GM13976 (cell line): ENCODE measurements at places on chromosomes 7 and 10.

- DNase-seq: no peak
Observed at GRCh38 chr7:121541457-121541856, 145.3 kb upstream of the FAM3C start.

- DNase-seq: no peak
Observed at GRCh38 chr10:22253580-22253882, 35.7 kb upstream of the EBLN1 start.

DNA sequence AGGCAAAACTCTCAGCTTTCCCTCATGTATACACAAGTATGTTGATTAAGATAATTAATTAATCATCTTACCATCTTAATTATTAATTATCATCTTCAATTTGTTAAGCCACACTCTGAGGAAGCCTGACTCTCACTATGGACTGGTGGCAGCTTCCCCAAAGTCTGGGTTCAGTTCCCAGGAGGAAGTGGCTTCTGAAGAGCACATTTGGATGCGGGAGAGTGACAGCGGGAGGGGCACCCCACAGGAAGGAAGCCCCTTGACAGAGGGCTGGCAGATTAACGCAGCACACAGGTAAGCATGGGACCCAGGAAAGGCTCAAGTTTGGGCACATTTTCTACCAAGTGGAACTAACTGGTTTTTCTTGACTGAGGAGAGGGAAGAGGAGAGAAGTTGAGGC is 13.4 kb upstream of the SLIT1 start:
- DNase-seq: no peak

DNA sequence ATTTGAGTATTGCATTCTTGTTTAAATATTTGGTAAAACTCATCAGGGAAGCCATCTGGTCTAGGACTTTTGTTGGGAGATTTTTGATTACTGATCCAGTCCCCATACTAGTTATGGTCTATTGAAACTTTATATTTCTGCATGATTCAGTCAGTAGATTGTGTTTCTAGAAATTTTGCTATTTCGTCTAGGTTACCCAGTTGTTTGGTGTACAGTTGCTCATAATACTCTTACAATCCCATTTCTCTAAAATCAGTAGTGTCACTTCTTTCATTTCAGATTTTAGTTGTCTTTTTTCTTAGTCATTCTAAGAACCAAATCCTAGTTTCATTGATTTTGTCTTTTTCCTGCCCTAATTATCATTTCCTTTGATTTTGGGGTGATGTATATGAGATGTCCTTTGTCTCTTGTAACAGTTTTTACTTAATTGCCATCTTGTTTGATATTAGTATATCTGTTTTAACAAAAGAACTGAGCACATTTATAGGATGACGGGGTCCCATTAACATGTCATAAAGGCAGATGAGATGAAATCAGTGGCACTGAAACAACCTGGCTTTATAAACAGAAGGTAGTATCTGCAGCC is 7.9 kb downstream of the MALSU1 start:
- no peak for DNase-seq

- DNase-seq: no peak
Observed at GRCh38 chr10:43160921-43161255, 22.6 kb downstream of the CSGALNACT2 start.

- DNase-seq: no peak
Observed at GRCh38 chr7:117837841-117838240, 35.4 kb downstream of the CTTNBP2 start.

- DNase-seq: no peak
Observed at GRCh38 chr7:51160411-51160810, 156.2 kb downstream of the COBL start.

- DNase-seq: no peak
Observed at GRCh38 chr7:129278688-129279087, 53.9 kb downstream of the AHCYL2 start.

GRCh38 chr7:102064361-102065025 is 222.2 kb upstream of the SH2B2 start:
- no peak for DNase-seq

GRCh38 chr10:53893061-53893460 is 908.0 kb downstream of the PCDH15 start:
- no peak for DNase-seq

GRCh38 chr7:41679566-41679965 is 23.3 kb downstream of the INHBA start:
- DNase-seq: no peak

DNA sequence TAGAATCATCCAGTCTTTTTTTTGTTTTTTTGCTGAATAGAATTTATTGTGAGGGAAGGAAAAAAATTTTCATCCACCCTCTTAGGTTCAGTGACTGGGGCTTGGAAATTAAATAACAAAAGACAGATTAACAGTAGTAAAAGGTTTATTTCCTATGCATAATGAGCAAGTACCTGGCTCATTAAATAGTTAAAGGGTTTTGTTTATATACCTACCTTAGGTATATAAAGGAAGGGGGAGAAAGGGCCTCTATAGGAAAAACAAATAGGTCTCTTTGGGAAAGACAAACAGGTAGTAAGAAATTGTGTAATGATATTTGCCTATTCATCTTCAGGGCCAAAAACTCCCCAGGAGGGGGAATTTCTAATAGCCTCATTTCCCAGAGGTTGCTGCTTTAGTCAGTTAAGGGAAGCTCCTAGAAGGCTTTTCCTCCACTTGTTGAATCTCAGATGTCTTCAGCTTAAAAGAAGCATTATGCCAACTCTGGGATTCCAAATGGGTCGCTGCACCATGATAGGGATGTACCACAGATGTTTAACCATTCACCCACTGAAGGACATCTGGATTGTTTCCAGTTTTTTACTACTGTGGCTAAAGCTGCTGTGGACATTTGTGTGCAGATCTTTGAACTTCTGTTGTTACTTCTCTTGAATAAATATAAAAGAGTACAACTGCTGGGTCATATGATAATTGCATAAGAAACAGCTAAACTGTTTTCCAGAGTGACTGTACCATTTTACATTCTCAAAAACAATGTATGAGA is 11.3 kb downstream of the ACADSB start:
- no peak for DNase-seq

DNA sequence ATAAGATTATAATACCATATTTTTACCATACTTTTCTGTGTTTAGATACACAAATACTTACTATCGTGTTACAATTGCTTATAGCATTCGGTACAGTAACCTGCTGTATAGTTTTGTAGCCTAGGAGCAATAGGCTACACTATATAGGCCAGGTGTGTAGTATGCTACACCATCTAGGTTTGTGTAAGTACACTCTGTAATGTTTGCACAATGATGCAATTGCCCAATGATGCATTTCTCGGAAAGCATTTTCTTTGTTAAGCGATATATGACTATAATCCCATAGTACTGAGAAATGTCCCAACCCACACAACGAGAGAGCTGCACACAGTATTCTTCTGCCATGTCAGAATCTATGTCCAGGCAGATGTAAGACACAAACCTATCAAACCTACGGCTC is 160.0 kb downstream of the NEBL start:
- no peak for DNase-seq

DNA sequence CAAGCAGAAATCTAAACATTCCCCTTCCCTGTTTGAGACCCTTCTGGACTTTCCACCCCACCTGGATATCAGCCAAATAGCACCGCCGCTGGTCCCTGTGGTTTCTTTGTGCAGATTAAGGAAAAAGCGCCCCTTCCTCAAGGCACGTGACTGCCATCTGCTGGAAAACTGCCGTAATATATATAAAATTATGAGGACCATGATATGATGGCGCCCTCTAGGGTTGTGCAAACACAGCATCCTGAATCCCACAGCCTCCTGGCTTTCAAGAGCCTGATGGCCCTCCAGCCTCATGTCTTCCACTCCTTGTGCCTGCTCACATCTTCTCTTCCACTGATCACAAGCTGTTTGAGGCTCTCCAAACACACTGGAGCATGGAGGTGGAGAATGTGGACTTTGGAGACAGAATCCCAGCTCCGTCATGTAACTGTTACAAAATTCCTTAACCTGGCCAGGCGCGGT is 121.3 kb downstream of the MYL10 start:
- peak; percentile 54 for DNase-seq

GRCh38 chr10:26770069-26770468 is 72.6 kb downstream of the PDSS1 start:
- no peak for DNase-seq

- peak; percentile 73 for DNase-seq
Observed at GRCh38 chr10:114388275-114388674, 16.0 kb downstream of the AFAP1L2 start.

GRCh38 chr10:117662126-117662525 is 119.6 kb downstream of the EMX2 start:
- no peak for DNase-seq

- DNase-seq: no peak
Observed at GRCh38 chr7:69908454-69908853, 310.2 kb downstream of the AUTS2 start.

GRCh38 chr10:31773749-31774298 is 154.8 kb downstream of the ARHGAP12 start:
- DNase-seq: no peak

GRCh38 chr10:114987995-114988394 is 50.0 kb downstream of the TRUB1 start:
- no peak for DNase-seq

- no peak for DNase-seq
Observed at GRCh38 chr7:158759749-158760444, 55.3 kb upstream of the NCAPG2 start.

GRCh38 chr10:115826396-115826795 is 446.6 kb downstream of the GFRA1 start:
- no peak for DNase-seq

GRCh38 chr10:79127151-79127961 is 58.6 kb downstream of the ZMIZ1 start:
- DNase-seq: no peak

DNA sequence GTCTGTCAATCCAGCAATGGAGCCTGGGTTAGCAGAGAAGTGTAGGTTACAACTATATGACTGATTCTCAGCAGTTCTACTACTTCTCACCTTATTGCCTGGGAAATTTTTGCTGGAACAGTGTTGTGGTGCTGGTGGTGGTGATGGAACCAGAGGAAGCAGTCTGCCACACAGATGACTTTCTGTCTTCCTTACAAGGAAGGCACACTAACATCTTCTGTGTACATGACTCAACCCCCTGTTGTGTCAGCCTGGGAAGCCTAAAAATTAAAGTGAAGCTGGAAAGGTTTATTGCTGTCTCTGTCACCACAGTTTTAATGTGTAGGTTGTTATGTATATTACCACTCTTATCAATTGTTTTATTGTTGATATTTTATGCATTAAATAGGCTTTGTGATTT is 40.3 kb downstream of the ANKRD7 start:
- DNase-seq: no peak

- DNase-seq: no peak
Observed at GRCh38 chr7:41886901-41887311, 184.0 kb upstream of the INHBA start.

DNA sequence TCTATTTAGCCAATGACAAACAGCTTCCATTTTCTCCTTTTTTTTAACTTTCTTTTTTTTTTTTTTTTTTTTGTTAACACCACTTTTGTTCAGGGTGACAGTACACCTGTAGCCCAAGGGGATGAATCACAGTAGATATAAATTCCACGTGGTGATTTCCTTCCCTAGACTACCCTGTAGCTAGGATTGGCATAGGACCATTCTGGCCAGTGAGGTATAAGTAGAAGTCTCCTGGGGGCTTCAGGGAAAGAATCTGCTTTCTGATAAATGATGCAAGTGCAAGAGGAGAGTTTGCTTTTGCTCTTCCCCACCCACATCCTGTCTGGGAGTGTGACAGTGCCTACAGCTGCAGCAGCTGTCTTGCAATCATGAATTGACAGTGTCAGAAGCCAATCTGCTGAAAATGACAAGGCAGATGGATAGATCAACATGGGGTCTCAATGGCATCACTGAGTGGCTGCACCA is 63.2 kb upstream of the TOMM7 start:
- peak; percentile 71 for DNase-seq

GRCh38 chr10:111116762-111117445 is 40.1 kb downstream of the ADRA2A start:
- no peak for DNase-seq

- no peak for DNase-seq
Observed at GRCh38 chr10:35838054-35838453, 196.0 kb upstream of the FZD8 start.

DNA sequence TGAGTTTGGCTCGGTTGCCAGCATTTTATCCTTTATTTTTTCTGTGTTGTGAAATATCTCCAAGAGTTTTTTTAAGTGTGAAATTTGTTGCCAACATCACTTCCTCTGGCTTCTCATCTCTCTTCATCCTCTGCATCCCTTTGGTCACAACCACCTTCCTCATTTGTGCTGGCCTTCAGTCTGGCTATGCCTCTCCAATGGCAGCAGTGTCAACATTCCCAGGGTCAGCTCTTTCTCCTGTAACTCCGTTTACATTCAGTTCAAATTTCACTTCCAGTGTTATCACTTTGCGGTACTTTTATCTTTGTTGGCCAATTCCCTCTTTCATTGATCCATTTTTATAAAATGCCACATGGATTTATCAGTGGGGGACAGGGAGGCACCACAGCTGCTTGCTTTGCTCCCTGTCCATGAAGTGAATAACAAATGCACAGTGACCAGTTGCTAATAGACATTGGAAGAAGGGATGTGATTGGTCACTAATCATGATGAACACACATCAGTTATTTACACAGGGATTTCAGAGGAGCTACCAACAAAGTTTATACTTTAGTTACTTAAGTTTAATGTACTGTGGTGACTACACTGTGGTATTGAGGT is 311.4 kb upstream of the LRGUK start:
- DNase-seq: no peak

DNA sequence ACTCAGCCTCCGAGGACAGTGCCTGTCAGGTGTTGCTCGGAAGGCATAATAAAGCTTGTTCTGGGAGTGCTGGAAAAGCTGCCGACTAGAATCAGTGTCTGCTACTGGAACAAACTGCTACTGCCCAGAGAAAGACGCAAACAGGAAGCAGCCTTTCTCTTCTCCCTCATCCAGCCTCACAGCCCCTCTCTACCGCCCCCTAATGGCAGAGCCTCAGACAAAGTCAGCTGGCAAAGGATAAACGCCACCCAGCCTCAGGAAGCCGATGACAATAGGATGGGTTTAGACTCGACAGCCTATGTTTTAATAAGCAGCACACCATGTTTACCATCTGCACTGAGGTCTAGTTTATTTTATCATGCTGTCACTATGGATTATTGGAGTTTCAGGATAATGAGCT is 169.5 kb upstream of the LYZL1 start:
- no peak for DNase-seq

DNA sequence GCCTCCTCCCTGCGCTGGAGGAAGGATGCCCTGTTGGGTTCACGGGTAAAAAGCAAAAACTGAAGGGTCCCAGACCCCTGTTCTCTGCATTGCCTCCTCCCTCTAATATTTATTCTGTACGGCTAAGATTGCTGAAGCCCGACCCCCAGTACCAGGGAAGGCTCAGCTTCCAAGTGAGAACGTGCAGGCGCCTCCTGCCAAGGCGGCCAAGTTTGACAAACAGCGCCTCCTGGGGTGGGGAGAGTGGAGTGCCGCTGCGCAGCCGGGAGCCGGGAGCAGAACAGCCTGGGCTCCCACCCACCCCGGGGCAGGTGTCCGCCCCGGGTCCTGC is 4.7 kb upstream of the EBF3 start:
- no peak for DNase-seq

GRCh38 chr7:25260862-25261494 is 32.7 kb upstream of the NPVF start:
- no peak for DNase-seq

- no peak for DNase-seq
Observed at GRCh38 chr7:16817536-16817935, 12.7 kb upstream of the AGR2 start.

- DNase-seq: no peak
Observed at GRCh38 chr10:3278771-3279170, 106.2 kb upstream of the PITRM1 start.
